ENCODE measurements at places on chromosomes 1 and 21.

- DNase-seq, result no peak
Measured at GRCh38 chr1:222644636-222644980, 26.7 kb downstream of the MIA3 start.

- no peak for DNase-seq
Measured at GRCh38 chr1:46489169-46489637, 433 bp upstream of the DMBX1 start.

- DNase-seq, result no peak
Measured at GRCh38 chr1:30371179-30371788, 352.1 kb downstream of the MATN1 start.

DNA sequence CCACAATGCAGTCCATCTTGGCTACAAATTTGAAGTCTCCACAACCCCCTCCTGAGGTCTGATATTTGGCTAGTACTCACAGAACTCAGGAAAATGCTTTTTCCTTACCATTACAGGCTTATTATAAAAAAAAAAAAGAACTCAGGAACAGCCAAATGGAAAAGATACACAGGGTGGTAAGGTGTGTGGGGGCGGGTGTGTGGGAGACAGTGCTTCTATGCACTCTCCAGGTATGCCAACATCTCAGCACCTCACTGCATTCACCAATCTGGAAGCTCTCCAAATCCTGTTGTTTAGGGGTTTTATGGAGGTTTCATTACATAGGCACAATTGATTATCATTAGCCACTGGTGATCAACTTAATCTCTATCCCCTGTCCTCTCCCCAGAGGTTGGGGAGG is 126.9 kb downstream of the FAF1 start:
- no peak for DNase-seq

- DNase-seq, result no peak
Measured at GRCh38 chr1:224609333-224609732, 6.8 kb upstream of the CNIH3 start.
